ENCODE measurements at places on chromosomes 12 and 14. TPM values are rescaled to one million over a fixed set of nuclear protein-coding genes. Genes with fewer than 3 reads are reported as not detected.

- no peak for DNase-seq
Observed at GRCh38 chr12:19301688-19302087, 137.6 kb upstream of the AEBP2 start.

GRCh38 chr14:64218344-64219240 is 75.6 kb downstream of the ESR2 start:
- peak; percentile 45 for DNase-seq

- DNase-seq = no peak
Observed at GRCh38 chr12:2680676-2681039, 114.1 kb upstream of the FKBP4 start.

DNA sequence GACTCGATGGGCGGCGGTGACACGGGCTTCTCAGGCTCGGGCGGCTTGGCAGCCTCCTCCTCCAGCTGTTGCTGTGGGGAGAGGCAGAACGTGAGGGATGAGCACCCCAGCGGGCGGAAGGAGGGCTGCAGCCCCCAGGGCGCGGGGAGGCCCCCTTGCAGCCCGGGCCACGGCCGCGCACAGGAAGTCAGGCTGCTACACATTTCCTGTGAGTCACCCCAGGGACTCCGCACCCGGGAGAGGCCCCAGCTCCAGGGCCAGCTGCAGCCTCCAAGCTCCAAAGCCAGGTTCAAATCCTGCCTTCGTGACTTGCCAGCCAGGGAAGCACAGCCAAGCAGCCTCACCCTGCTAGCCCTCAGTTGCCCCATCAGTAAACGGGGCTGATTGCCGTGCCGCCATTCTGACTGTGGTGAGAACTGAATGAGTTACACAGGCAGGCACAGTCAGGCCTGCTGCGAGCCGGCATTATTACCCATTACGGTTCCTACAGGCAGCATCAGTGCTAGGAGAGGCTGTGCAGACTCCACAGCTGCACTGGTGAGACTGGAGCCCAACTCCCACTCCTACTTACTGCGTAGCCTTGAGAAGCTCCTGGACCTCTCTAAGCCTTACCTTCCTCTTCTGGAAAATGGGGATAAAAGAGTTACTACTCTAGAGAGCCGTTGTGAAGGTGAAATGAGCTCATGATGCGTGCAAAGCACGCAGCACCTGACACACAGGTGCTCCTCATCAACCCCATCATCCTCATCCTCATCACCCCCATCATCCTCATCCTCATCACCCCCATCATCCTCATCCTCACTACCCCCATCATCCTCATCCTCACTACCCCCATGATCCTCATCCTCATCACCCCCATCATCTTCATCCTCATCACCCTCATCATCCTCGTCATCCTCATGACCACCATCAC is 100.9 kb downstream of the NCOR2 start:
- peak; percentile 91 for DNase-seq

GRCh38 chr12:25376407-25376806 is 125.7 kb upstream of the KRAS start:
- no peak for DNase-seq

DNA sequence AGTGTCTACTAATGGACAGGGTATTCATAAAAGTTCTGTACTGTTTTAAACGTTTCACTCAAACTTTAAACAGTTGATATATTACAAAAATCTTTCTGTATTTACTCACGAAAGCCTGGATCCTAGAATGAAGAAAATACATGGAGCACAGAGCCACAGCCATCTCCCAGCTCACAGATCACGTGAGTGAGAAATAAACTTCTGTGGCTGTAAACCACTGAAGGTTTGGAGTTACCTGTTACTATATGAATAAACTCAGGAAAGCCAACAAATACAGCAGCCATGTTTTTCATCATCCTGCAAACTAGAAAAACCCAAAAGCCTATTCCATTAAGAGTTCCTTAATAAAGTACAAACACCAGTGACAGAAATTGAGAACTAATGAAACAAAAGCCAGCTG is 867 bp upstream of the TDG start:
- DNase-seq = no peak

DNA sequence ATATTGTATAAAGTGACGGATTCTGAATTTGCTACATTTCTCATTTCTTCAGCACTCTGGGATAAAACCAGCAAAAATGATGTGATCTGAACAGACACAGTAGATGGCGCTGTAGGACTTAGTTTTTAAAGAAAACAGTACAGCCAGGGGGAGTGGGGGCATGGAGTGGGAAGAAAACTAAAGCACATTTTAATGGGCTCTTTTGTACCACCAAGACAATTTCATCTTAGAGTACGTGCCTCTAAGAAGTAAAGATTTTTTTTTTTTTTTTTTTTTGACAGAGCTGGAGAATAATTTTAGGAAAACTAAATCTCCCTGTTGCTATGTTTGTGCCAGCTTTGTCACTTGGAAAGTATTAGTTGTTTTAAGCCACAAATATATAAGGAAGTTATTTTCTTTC is 124.4 kb downstream of the RAD51B start:
- DNase-seq = peak; percentile 83

DNA sequence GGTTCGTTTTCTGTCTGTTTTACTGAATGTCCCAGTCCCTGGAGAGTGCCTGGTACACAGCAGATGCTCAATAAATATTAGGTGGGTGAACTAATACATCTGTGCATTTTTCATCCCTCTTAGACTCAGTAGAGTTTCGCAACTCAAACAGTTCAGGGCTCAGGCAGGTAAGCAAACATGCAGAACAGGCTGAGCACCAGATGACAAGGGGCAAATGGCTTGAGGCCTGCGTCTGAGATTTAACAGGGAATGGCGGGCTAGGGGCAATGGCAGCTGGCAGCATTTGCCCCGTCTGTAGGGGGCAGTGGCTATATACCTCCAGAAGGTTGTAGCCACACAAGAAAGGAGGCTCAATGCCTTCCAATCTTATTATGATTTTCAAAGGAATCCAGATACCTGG is 8.6 kb upstream of the RAN start:
- DNase-seq = no peak

DNA sequence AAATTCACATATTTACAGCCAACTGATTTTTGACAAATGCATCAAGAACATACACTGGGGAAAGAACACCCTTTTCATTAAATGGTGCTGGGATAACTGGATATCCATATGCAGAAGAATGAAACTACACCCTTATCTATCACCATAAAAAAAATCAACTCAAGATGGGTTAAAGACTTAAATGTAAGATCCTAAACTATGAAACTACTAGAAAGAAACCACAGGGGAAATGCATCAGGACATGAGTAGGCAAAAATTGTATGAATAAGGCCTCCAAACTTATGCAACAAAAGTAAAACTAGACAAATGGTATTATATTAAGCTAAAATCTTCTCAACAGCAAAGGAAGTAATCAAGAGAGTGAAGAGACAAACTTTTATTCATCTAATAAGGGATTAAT is 242.6 kb downstream of the CPNE8 start:
- DNase-seq = no peak

GRCh38 chr14:69956970-69957369 is 77.8 kb downstream of the SMOC1 start:
- no peak for DNase-seq

DNA sequence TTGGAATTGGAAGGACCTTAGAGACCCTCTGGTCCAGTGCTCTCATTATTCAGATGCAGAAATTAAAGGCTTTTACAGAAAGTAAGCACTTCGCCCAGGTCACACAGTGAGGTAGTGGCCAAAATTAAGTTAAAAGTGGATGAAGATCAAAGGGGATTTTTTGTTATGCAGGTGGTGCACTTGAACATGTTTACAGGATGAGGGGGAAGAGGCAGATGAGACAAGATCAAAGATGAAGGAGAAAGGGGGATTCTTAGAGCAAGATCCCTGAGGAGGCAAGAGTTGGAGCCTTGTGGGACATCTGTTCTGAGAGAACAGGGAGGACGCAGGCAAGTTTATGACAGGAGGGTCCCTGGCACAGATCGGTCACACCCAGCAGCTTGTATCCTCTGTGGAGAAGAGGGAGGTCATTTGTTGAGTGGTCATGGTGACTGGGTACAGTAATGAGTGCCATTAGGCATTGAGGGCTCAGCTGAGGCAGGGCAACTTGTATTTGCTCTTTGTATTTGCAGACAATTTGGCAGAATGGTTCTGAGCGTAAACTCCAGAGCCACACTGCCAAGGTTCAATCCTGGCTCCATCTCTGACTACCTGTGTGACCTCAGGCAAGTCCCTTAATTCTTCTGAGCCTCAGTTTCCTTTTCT is 84.0 kb downstream of the BORCS5 start:
- DNase-seq = no peak

DNA sequence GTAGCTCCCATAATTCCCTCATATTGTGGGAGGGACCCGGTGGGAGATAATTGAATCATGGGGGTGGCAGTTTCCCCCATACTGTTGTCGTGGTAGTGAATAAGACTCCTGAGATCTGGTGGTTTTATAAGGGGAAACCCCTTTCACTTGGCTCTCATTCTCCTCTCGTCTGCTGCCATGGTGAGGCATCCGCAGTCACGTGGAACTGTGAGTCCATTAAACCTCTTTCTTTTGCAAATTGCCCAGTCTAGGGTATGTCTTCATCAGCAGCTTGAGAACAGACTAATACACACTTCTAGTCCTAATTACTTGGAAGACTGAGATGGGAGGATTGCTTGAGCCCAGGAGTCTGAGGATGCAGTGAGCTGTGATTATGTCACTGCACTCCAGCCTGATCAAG is 64.4 kb downstream of the TMX1 start:
- no peak for DNase-seq

DNA sequence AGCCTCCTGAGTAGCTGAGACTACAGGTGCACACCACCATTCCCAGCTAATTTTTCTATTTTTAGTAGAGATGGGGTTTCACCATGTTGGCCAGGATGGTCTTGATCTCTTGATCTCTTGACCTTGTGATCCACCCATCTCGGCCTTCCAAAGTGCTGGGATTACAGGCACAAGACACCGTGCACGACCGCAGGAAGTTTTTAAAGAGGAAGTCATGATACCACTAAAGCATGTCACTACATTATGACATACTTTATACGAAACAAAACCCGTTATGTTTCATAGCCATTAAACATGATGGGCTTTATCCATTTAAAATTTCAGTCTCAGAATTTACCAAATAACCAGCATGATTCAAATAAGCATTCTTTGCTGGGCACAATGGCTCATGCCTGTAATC is 83.8 kb upstream of the DUSP6 start:
- no peak for DNase-seq

GRCh38 chr12:117367006-117367638 is 5.7 kb upstream of the NOS1 start:
- peak; percentile 58 for DNase-seq

GRCh38 chr12:3740480-3741231 is 12.3 kb downstream of the CRACR2A start:
- no peak for DNase-seq

DNA sequence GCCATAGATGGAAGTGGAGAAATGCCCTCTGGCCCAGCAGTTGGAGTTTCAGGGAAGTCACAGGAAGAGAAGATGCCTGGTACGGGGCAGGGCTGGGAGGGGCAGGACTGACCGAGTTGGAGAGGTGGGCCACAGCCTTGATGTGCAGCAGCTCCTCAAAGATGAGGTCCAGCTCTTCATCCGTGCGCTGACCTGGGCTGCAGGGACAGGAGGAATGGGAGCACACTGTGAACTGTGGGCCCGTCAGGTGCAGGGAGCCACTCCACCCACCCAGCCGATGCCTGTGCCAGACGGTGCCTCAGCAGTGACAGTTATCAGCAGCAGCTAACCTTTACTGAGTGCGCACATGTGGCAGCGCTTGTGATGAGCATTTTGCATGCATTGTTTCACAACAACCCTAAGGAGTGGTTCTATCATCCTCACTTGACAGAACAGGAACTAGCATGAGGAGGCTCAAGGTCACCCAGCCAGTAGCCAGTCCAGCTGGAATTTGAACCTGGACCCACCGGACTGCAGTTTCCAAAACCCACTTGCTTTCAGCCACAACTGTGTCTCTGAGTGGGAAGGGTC is 8.4 kb downstream of the RAPGEF3 start:
- DNase-seq = no peak

DNA sequence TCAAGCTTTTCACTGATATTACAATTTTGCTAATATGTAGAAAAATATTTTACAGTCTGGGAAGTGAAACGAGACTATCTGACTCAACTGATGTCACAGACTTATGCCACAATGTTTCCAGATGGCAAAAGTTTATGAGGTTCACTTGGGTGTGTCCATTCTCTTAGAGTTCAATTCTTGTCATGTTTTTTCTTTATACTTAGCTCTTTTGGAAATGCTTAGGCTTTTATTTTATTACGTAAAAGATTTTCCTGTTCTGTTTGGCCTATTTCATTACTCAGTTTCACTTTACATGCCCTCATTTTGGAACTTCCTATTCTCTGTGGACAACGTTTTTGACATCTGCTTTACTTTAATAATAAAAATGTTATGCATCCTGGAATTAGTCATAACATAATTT is 2.1 kb upstream of the PDZRN4 start:
- DNase-seq = no peak

- peak; percentile 37 for DNase-seq
Observed at GRCh38 chr12:108589028-108589839, 8.7 kb downstream of the TMEM119 start.

DNA sequence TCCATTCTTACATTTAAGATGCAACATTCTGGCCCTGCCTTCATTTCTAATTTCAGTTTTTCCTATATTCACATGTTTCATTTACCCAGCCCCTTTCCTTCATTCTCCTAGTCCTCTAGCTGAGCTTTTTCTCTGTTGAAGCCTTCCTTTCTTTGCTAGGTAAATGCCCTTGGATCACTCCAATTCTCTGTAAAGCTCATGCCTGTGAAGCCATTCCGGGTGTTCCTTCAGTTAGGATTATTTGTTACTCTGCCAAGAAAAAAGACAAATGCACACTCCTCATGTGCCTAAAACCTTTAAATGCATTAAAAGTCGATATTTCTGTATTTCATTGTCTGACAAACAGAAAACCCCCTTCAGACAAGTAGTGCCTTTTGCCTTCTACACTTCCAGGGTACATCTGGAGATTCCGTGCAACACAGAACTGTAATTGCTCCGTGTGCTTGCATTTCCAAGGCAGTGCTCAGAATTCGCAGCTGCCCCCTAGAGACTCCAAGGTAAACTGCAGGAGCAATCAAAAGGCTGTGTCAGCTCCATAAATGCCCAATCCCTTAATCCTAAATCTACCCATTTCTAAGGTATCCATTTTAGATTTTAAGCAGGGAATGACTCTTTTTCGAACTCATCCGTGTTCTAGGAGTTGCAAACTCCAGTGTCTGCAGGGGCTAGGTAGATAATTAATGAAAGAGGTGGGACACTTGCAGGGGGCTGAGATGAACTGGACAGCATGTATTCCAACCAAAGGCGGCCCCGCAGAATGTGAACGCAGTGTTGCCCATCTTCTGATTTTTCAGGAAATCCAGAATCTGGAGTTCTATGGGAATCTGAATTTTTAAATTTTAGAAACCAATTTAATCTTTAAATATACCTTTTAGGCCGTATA is 320.2 kb downstream of the GRIN2B start:
- peak; percentile 48 for DNase-seq

Gene PTCSC3
- not detected for total RNA-seq

Gene LBHD2
- total RNA-seq = not detected

Gene NEUROD4
- not detected for total RNA-seq

Gene CAPS2
- 10.2 TPM for total RNA-seq

Gene SLC6A12
- 7.9 TPM for total RNA-seq

Gene PTPRQ
- total RNA-seq = not detected

Gene AEBP2
- 44.6 TPM for total RNA-seq

Gene RNASE1
- 123 TPM for total RNA-seq

Gene SRRM4
- not detected for total RNA-seq

Gene MYH7
- 0.19 TPM for total RNA-seq

Gene WNT1
- not detected for total RNA-seq

Gene PROX2
- not detected for total RNA-seq

Gene HOXC6
- total RNA-seq = 0.70 TPM

Gene CISTR
- total RNA-seq = not detected

Gene KERA
- not detected for total RNA-seq

Gene RNU4-1
- total RNA-seq = under 0.01 TPM

Gene HCAR2
- not detected for total RNA-seq

Measured in Peyer's patch (tissue), 4 donors.